ENCODE measurements at places on chromosomes 1 and 21.

DNA sequence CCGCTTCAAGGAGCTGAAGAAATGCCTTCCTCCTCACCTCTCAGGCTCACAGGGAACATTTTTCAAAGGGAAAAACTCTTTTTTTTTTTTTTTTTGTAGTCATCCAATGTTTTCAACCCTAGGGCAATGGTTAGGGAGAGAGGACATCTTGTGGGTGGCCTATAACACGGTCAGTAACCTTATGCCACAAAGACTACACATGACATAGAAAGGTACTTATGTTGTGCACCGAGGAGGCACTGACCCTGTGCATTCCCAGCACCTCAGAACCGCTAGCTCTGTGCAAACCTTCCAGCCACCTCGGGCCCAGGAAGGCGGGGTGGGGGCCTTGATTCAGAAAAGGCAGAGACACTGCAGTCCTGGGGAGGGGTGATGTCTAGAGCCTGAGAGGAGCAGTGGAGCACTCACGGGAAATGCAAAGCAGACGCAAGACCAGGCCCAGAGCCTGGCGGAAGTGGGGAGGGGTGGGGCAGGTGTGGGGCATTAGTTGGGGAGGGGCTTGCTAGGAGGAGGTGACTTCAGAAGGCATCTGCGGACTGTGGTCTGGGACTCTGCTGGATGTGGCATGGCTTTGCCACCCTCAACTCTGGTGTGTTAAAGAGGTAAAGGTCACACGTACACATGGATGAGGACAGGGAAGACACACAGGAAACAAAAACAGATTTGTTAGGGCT lies 68.6 kb downstream of the MDM4 start:
- DNase-seq: no peak

DNA sequence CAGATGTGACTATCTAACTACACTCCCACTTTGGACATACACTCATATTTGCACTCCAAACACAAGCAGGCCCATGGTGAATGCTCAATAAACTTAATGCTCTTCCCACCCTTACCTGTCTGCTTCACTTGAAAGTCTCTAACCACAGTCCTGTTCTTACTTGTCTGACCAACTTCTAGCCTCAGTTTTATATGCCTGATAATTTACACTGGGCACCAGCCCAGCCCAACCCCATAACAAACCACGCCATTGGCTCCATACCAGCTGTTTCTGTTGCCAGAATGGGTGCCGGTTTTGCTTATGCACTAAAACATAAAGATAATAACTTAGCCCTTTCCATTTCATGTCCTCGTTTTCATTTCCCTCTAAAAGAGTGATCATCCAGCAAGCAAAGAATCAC lies 395.4 kb downstream of the NTNG1 start:
- no peak for DNase-seq

GRCh38 chr1:110227774-110228173 lies 17.7 kb downstream of the KCNC4 start:
- DNase-seq: no peak

DNA sequence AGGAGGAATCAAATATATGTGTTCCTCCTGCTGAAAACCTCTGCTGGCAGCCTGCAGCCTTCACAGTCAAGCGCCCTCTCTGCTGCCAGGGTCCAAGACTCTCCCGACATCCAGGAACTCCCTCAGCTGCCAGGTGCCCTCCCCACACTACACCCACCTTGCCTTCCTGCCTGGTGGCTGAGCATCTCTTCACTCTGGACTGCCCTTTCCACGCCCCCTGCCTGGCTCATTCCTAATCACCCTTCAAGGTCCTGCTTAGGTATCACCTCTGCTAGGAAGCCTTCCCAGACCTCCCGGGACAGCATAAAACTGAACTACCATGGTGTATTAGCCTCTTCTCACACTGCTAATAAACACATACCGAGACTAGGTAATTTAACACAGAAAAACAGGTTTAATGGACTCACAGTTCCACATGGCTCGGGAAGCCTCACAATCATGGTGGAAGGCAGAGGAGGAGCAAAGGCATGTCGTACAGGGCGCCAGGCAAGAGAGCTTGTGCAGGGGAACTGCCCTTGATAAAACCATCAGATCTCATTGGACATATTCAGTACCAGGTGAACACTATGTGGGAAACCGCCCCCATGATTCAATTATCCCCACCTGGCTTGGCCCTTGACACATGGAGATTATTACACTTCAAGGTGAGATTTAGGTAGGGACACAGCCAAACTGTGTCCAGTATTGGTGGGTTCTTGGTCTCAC lies 15.3 kb downstream of the LDLRAD1 start:
- DNase-seq: no peak

DNA sequence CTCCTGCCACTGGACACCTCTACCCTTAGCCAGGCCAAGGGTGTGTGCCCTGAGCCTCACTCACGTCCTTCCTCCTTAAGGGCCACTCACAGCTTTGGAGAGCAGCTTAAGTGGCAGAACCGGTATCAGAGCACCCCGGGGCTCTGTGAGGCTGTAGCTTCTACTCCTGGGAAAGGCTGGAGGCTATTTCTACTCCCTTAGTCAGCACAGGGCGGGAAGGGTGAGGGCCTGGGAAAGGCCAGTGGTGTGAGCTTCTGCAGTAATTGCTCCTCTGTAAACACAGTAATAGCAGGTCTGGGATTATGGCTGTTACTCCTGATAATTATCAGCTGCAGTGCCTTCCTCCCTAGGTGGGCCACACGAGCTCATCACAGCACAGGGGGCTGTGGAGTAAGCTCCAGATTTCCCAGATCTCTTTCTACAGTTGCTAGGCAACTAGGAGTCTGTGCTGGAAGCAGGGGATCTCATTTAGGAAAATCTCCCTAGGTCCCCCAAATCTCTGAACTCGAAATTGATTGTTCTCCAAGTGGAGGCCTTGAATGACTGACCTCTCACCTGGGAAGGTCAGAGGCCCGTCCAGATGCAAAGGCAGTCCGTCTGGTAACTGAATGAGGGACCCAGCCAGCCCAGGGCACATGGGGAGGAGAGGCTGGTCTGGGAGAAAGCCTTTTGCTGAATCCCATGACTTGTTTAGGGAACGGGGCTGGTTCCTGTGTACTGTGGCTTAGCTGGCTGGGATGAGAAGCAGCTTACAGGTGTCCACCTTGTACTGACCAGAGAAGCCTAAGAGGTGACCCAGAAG lies 29.3 kb downstream of the IER5 start:
- DNase-seq: no peak

DNA sequence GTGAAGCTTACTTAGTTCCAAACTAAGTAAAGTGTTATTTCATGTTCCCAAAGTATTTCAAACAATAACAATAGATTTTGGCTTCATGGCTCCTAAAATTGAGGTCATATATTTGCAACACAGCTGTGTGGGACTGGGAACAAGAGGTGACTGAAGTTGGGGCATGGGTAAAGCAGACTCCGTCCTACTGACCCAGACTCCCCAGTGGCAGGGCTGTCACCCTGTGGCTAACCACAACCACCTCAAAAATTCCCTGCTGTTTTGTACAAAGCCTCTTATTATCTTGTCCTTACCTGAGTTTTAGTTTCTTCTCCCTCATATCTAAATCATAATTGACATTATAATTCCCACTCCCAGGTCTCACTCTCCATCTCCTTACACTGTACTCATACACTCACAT lies 117.6 kb downstream of the PTGER3 start:
- DNase-seq: no peak

DNA sequence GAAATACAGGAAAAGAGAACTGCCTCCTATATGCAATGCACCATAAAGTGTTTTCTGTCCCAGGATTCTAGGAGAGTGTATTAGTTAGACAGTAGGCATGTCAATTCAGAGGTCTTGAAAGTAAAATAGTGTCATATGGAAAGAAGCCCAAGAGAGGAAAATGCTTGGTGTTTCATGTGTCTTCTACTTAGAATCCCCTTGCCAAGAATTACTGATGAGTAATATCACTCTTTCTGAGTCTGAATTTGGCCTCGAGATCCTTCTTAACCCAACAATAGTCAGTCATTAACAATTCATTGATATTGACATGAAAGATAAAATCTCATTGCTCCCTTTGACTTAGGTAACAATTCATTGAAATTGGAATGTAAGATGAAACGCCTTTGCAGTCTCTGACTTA lies 972.2 kb downstream of the TTLL7 start:
- no peak for DNase-seq

DNA sequence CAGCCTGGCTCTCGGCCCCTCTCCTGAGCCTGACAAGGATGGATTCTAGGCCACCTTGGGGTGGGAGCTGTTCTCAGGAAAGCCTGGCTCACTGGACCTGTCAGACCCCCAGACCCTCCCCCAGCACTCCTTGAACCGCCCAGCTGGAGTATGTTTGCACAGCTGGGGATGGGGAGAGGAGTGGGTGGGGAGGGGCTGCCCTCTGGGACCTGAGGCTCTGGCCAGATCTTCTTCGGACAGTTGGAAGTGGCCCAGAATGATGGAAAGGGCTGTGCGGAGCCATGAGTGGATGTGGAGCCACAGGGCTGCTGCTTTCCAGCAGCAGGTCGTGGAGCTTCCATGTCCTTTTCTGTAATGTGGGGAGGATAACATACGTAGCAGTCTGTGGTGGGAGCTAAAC lies 43.0 kb upstream of the TRABD2B start:
- DNase-seq: no peak

Measured in naive B cell (primary cell).